ENCODE measurements at places on chromosomes 4 and X.

GRCh38 chrX:110267874-110268273 lies 50.0 kb downstream of the AMMECR1 start:
- no peak for DNase-seq

DNA sequence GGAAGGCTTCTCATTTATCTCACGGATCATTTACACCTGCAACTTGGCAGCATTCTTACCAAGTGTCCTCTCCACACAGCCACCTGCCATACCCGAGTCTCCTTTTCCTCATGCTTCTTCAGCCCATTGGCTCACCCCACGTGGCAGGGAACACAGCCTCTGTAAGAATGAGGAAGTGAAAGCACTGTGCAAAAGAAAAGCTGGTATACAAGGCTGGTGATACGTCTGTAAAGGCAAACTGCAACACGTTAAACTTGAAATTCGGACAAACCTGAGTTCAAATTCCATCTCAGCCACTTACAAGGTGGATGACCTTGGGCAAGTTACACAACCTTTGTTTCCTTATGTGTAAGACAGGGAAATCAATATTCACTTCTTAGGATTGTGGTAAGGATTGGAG lies 164.0 kb upstream of the RASGEF1B start:
- DNase-seq: no peak

- no peak for DNase-seq
These were observed 398.2 kb upstream of the DIPK2B start for GRCh38 chrX:45598861-45599260.

DNA sequence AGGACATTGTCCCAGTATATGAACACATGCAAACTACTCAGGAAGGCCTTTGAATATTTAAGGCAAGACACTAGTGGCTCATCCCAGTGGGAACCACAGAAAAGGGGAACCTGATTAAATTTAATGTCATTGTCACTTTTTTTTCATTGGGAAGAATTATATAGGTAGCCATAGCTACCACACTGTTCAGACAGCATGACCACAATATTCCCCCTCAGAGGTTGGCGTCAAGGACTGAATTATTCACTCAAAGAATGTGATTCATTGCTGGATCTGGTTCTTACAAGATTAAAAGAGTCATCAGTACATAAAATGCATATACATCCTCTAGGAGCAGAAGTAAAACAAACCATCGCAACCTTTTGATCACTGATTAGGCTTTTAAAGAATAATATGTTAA lies 92.0 kb upstream of the SMARCAD1 start:
- DNase-seq: no peak

DNA sequence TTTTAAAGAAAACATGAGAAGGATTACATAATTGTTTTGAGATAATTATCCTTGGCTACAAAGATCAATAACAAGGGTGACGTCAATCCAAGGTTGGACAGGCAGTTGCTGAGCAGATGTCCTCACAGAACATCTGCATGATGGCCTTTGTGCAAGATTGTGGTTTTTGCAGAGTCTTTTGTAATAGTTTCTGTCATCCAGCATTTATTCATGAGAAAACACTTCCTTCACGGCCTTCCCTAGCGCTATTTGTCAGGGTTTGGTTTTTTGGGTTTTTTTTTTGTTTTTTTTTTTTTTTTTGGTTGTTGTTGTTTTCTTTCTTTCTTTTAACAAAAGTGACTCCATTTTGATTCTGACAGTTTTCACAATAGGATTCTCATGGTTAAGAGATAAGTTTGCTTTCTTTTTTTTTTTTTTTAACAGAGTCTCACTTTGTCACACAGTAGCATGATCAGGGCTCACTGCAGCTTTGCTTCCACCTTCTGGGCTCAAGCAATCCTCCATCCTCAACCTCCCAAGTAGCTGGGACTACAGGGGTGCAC lies 31.5 kb upstream of the ELF2 start:
- DNase-seq: no peak

GRCh38 chrX:23952984-23953907 lies 45.4 kb downstream of the CXorf58 start:
- DNase-seq: no peak

- no peak for DNase-seq
These were observed 36.1 kb downstream of the MTTP start for GRCh38 chr4:99610605-99611175.

DNA sequence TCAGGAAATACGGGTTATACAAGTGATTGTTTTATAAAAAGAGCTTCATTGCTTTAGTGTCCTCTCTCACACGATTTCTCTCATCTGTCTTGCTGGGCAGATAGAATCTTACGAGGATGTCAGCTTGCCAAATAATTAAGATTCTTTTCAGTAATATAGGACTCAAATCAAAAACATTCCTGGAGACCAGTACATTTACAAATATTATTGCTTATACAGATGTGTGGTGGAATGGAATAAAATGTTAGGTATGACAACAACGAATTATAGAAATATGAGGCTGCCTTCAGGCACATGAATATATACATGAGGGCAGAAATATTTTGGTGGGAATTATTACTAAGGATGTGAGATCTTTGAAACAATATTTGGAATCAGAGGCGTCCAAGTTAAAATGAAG lies 88.9 kb downstream of the GC start:
- no peak for DNase-seq

- no peak for DNase-seq
These were observed 97.0 kb downstream of the MID1IP1 start for GRCh38 chrX:38898261-38898660.

DNA sequence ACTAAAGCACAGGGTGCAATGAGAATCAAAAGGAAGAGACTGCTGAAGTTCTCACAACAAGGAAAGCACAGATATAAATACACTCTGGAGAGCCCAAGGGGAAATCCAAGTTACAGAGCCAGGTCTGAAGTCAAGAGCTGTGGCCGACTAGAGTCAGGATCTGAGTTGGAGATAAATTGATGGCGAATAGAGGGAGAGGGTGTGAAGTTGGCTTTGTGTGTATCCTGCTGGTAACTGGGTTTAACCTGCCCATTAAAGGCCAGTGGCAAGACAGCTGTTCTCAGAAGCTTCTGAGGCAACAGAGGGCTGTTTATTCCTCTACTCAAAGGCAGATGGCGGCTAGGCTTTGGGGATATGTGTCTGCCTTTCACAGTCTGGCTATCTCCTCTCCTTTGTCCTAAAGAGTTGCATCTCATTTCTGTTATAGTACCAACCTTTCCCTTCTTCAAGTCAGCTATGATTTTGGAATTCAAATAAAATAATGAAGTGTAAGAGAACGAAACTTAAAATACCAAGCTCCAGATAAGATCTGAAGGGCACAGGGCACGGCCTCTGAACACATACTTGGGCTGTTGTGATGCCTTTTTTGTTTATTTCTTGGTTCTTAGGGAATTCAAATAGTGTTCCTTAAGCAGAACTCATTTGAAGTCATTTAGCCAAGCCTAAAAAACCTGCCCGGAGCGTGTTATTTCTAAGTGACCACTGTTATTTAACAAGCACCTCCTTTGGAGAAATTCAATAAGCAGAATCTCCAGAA lies 142.1 kb downstream of the APBB2 start:
- DNase-seq: no peak

- peak; percentile 39 for DNase-seq
These were observed 149.8 kb downstream of the STIM2 start for GRCh38 chr4:27010334-27010940.

DNA sequence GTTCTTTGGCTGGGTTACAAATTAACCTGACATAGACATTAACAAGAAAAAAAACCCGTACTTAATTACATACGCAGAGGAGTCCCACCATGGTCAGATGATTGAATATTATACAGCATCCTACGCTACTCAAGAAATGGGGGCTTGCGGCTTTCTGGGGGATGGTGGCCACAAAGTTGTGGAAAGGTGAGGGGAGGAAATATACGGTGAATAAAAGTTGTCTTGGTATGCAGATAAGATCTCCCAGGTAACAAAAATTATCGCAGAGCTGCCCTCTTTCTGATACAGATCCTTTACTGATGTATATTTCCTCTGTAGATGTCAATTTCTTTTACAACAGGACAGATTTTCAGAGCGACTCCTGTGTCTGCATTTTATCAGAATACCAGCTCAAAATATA lies 890 bp downstream of the DCAF16 start:
- no peak for DNase-seq

GRCh38 chrX:50198348-50198747 lies 2.5 kb downstream of the AKAP4 start:
- DNase-seq: no peak

- no peak for DNase-seq
These were observed 89.9 kb upstream of the MAOA start for GRCh38 chrX:43566170-43566569.

- no peak for DNase-seq
These were observed 1040.7 kb downstream of the RAPGEF2 start for GRCh38 chr4:160143574-160143973.

- DNase-seq: no peak
These were observed 945.0 kb upstream of the INTU start for GRCh38 chr4:126687655-126688358.

- no peak for DNase-seq
These were observed 4.7 kb upstream of the PCDH18 start for GRCh38 chr4:137536789-137537561.

DNA sequence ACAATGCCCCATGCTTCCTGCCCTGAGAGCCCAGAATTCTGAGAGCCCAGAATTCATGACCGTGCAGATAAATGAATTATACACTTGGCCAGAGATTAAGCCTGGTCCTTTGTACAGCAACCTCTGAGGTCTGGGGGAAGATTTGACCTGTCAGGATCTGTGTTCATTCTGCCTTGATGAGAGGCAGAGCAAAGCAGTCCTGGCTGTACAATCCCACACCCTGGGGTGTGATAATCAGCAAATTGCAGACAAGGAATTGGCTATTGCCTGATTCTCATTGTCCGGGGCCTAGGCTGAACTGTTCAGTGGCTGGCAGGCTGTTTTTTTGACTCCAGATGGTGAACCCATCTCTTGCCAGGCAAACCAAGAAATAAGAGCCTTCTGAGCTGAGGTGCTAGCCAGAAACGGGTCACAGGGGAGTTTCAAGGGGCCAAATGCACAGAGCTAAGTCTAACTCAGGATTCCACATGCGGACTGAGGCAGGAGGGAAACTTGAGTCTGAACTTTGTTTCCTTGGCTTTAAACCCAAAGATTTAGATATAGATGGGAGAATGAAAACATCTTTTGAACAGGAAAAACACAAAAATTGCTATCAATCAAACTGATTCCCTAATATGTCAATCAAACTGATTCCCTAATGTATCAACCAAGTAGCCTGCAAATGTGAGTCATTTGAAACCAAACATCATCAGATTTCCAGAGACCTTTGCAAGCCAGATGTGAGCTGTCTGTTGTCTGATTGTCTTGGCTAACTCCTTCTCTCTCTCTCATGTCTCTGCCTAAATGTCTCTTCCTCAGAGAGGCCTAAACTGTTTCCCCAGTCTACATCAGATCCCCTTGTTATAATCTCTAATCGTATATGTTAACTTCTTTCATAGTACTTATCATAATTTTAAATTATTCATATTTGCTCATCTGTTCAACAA lies 159.3 kb downstream of the ATG4A start:
- no peak for DNase-seq

DNA sequence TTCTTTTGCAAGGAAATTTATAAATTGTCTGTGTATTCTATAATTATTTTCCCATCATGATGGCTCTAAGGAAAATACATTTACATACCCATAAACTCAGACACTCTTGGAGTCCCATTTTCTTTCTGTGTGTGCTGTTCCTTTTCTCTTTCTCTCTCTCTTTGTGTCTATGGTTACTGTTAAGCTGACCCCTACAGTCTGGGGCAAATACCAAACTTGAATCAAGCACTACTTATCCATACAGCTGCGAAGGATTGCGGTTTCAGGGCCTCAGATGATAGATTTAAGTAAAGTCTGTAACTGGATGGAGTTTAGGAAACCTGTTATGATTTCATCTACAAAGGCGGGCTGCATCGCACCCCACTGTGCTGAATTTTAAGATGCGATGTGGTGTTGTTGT lies 150.2 kb downstream of the SHROOM3 start:
- DNase-seq: no peak

- DNase-seq: no peak
These were observed 4.7 kb upstream of the GPR143 start for GRCh38 chrX:9770319-9770718.

DNA sequence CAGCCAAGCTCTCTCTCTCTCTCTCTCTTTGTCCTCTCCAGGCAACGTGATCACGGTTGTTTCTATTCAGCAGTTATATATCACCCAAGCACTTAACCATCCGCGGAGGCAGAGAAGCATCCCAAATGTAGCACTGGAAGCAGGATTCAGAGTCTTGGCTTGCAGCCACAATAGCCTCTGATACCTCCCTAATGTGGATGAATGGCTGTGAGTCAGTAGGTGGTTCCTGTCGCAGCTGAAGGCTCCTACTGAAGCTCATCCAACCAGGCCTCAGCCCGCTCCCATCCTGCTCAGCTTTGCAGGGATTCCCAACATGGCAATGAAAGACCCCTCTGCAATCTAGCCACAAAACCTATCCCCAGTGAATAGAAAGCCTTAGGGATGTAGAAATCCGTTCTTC lies 5.1 kb downstream of the HS6ST2 start:
- no peak for DNase-seq

DNA sequence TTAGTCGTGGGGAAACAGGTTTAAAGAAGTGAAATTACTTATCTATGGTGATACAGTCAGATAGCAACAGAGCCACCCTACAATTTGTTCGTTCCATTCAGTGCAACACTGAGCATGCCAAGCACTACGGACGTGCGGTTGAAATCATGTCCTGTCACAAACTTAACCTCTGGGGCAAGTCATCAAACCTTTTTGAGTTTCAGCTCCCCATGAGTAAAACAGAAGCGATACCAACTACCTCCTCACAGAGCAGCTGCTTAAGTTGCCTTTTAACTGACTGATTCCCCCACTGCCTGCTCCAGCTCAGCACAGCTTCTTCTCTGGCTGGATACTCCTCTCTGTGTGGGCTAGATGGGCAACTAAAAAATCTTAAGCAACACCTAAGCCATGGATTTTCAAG lies 36.0 kb downstream of the LHFPL1 start:
- DNase-seq: no peak

GRCh38 chr4:137390707-137391106 lies 141.6 kb downstream of the PCDH18 start:
- DNase-seq: no peak

GRCh38 chrX:15567886-15568616 lies 32.7 kb downstream of the ACE2 start:
- no peak for DNase-seq

DNA sequence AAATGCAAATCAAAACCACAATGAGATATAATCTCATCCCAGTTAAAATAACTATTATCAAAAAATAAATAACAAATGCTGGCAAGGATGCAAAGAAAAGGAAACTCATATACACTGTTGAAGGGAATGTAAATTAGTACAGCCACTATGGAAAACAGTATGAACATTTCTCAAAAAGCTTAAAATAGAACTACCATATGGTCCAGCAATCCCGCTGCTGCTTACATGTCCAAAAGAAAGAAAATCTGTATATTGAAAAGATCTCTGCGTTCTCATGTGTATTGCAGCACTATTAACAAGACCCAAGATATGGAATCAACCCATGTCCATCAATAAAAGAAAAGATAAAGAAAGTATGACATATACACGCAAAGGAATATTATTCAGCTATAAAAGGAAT lies 3.0 kb upstream of the NAP1L2 start:
- DNase-seq: no peak

GRCh38 chrX:139738581-139738980 lies 30.6 kb upstream of the MCF2 start:
- DNase-seq: no peak

- no peak for DNase-seq
These were observed 62.8 kb downstream of the SH3KBP1 start for GRCh38 chrX:19824603-19825002.

GRCh38 chrX:115367455-115367854 lies 77.9 kb downstream of the LUZP4 start:
- DNase-seq: no peak
